ENCODE measurements at places on chromosomes 3 and 15.

DNA sequence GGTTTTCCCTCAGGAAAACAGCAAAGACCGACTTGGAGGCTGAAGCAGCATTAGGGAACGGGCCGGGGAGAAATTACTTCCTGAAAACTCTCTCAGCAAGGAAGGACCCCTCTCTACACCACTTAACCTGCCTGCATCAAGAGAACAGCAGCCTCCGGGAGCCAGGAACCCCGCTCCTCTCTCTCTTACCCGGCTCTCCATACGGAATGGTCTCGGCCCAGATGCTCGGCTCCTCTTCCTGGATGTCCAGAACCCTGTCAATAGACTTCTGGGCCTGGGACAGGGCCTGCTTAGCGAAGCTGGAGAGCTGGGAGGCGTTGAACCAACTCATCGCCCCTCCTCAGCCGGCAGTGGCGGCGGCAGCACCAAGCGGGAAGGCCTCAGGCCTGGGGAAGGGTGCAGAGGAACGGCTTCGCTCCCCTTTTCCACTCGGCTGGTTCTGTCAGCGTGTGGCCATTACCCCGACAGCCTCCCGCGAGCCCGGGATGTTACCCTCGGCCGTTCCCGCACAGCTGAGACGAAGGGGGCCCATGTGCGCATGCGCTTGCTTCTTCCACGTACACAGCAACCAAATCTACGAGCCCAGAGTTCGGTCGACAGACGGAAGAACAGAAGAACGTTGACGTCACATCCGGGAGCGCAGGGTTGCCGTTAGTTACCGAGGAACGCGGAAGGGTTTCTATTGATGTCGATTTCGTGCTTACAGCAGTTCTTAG is at the start of gene TMF1:
TSS of gene TMF1 (minus strand) at position 578 of the 716 bp plus-strand sequence. CDS start at position 331, 247 bp downstream.
- peak; percentile 94 for DNase-seq

DNA sequence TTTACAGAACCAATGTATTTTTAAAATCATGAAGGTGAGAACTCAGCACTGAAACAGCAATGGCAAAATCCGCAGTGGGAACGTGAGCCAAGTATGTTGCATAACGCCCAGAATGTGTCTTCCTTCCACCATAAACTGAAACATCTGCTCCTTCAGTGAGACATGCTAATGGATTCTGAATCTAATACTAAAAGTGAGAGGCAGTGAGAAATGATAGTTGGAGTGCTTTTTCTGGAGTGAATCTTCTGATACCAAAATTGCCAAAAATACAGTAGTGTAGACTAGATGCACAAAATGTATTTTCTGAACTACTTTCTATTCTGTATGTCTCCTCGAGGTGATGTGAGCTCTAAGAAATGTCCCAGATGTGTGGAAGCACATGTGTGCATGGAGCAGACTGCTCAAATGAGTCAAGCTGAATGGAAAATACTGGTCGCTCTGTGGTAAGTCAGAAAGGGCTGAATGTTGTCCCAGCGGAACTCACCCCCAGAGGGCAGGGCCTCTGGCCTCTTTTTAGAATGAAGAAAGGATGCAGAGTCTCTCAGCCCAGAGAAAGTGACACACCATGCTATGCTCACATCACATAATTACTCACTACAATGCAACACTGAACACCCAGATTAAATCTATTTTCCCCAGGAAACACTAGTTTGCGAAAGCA is 73.0 kb downstream of the ATP10A start:
- DNase-seq, result no peak

DNA sequence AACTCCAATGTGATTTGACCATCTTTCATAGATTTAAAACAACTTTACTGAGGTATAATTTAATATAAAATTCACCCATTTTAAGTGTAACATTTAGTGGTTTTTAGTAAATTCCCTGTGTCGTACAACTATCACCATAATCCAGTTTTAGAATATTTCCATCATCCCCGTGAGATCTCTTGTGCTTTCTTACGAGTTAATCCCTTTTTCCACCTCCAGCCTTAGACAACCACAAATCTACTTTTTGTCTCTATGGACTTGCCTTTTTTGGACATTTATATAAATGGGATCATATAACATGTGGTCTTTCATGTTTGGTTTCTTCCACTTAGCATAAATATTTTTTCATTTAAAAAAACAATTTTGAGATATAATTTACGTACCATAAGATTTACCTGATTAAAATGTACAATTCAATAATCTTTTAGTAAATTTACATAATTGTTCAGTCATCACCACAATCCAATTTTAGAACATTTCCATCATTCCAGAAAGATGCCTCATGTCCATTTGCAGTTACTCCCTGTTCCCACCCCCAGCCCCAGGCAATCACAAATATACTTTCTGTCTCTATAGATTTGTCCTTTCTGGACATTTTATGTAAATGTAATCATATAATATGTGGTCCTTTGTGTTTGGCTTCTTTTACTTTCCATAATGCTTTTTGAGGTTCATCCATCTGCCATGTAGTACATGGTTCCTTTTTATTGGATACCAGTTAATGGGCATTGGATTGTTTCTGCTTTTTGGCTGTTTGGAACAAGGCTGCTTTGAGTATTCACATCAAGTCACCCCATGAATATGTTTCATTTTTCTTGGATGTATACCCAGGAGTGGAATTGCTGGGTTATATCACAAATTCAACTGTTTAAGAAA is 3.1 kb downstream of the OXSR1 start:
- no peak for DNase-seq

- no peak for DNase-seq
Measured at GRCh38 chr3:119302697-119303551, 8.7 kb downstream of the ARHGAP31 start.

- no peak for DNase-seq
Measured at GRCh38 chr3:167409611-167410010, 29.5 kb upstream of the ZBBX start.

DNA sequence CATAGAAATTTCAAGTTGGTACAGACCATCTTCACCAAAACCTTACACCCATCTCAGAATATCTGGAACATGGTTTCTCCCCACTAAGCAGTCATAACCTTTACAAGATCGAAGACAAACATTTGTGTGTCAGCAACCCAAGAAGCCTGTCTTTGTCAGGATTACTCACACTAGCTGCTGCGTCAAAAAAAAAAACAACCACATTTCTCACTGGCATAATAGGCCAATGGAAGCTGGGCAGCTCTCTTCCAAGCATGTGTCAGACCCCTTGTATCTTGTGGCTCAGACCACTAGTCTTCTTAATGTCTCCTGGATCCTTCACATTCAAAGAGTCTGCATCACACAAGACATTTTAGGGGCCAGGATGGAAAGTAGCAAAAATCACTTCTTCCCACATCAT is 266.9 kb upstream of the IGF1R start:
- DNase-seq, result no peak

GRCh38 chr15:67358812-67359211 is 104.2 kb downstream of the IQCH start:
- DNase-seq, result no peak

GRCh38 chr3:36792342-36792741 is 28.0 kb upstream of the DCLK3 start:
- DNase-seq, result no peak

DNA sequence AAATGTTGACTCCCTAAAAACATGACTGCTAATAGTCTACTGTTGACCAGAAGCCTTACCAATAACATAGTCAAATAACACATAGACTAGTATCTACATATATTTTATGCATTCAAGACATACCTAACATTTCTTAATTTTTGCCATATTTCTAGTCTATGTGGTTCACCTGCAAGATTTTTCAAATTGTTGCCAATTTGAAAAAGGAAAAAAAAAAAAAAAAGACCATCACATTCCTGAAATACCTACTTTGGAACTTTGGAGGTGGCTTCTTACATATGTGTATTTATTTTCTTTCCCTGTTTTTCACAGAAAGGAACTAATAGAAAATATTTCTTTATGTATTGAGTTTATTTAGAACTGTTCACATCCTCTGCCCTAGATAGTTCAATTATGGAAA is 13.4 kb upstream of the ATP13A3 start:
- DNase-seq, result no peak

DNA sequence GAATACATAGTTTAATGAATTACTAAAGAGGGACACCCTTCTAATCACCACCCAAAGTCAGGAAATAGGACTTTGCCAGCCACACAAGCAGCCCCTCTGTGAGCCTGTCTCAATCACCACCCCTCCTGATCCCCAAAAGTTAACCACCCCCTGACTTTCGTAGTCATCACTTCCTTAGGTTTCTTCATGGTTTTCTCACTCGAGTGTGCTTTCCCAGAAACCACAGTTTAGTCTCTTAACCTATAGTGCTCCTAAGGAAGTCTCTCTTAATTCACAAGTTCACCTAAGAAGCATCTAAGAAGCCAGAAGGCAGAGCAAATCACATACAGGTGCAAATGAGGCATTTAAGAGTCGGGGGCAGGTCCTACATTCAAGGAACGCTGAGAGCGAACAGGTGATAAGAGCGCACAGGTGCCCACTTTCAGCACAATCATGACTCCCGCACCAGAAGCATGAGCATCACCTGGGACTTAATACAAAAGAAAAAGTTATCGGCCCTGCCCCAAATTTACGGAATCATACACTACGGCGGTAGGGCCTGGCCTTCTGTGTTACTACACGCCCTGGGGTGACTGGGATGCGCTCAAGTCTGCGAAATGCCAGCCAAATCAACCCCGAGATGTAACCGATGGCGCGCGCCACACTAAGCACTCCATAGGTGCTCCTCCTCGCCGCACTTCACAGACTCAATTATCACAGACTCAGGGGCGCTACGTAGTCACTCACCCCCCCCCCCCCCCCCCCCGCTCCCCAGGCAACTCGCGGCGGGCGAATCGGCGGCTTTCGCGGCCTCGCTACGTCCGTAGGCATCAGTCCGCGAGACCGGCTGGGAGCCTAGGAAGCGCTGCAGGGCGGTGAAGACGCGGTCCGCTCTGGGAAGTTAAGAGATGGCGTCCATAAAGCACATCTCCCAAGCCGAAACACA is 815 bp downstream of the ULK4 start:
- peak; percentile 38 for DNase-seq

DNA sequence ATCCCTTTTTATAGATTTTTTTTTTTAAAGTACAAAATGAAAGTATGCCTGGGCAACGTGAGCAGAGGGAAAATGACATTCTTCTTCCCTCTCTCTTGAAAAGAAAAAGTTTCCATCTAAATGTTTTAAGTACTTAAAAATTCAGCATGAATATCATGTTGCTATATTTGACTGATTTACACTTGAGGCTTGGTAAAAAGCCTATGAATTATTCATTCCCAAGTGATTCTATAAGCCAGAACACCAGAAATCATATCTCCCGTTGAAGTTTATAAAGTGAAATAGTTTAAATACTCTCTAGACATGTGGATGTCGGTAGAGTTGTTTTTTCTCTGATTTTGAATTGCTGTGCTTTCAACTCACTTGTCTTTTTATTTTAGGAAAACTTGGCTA is 276.2 kb upstream of the RARB start:
- no peak for DNase-seq

GRCh38 chr3:65810302-65810701 is 228.4 kb downstream of the MAGI1 start:
- no peak for DNase-seq

DNA sequence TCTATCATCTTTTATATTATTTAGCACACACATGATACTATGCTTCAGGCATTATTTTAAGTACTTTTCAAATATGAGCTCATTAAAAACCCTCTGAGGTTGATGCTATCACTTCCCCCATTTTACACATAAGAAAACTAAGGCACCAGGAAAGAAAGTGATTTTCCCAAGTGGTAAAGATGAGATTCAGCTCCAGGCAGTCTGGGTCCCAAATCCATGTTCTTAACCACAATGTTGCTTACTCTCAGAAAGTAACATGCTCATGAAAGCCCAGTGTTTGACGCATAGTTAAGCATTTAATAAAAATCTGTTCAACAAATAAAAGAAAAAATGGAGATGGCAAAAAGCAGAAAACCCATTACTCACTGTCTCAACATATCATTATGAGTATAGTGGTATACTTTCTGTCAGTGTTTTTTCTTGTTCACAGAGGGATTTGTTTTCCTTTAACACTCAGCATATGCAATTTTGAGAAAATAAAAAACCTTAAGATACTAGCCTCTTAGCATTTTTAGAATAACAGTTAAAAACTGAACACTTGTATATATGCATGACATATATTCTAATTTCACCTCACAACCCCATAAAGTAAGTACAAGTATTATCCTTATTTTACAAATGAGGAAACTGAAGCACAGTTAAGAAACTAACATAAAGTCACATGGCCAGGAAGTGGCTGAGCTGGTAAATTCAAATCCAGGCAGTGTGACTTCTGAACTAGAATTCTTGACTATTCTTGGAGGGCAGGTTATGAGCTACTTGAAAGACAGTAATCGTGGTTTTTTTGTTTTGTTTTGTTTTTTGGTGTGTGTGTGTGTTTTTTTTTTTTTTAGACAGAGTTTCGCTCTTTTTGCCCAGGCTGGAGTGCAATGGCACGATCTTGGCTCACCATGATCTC is 10.4 kb downstream of the PEAK1 start:
- no peak for DNase-seq

DNA sequence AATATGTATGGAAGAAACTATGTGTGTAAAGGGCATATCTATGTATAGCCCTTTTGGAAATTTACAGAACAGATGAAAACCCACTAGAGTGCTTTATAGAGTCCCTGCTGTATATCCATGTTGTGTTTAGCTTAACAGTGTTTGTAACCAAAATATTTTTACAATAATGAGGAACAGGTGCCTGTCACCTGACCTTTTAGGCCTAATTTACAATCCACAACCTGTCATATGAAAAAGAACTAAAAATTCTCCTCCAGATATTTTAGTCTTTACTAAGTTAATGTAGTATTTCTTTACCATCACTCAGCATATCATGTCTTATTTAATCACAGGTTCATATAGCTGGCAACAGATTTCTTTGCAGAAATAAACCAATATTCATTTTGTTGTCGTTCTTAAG is 16.4 kb upstream of the SATB1 start:
- DNase-seq, result no peak

DNA sequence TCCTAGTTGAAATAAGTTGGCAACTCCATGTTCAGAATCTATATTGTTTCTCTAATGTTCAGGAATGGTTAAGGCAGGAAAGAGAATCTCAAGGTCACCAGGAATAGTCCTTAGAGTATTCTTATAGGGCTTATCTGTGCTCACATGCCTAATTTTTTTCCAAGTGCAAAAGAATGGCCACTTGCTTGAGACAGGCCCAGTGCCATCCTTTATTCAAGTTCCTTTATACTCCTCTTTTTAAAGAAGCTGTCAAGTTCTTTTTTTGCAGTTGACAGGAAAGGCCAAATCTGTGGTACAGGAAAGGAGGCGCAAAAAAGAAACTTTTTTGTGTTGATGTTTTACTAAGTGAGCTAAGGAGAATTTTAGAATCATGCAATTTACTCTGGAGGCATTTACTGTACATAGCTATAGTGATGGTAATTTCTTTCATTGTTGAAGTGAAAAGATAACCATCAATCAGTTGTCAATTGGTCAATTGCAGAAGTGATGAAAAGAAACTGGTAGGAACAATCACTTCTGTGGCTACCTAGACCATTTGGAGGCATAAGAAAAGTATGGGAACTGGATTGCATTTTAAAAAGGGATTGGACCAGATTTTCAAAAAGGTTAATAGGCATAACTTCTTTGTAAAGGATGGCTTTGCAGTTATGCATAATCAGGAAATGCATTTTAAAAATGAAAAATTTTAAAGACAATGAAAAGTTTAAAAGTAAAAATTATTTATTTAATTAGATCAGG is 102.5 kb upstream of the SOX2 start:
- no peak for DNase-seq

- no peak for DNase-seq
Measured at GRCh38 chr15:76398317-76399104, 61.9 kb downstream of the ISL2 start.

GRCh38 chr3:116663161-116664110 is 46.1 kb upstream of the TUSC7 start:
- no peak for DNase-seq
